ENCODE measurements at places on chromosomes 6 and 20. TPM values are rescaled to one million over a fixed set of nuclear protein-coding genes. Genes with fewer than 3 reads are reported as not detected.

DNA sequence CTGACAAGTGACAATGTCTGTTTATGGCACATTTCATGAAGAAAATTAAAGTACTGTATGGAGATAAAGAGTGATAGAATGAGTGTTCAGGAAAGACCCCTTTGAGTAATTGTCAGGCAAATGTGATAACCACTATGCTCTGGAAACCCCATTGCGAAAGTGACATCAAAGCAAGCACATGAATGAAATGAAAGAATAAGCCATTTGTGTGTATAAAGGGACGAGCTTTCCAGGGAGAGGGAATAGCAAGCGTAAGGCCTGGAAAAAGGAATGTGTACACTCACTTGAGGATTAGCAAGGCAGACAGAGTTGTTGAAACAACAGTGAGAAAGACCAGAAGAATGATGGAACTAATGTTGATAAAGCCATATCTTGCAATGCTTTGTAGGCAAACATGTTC, 490.0 kb downstream of the GRIK2 start:
- H3K36me3 ChIP-seq, result no peaks in the 10 kb centered on the region
- H3K27ac ChIP-seq, result no peak overlapping the region
- no peak for DNase-seq
- no peaks in the 10 kb centered on the region for H3K4me1 ChIP-seq
- no peaks in the 10 kb centered on the region for H3K27me3 ChIP-seq

DNA sequence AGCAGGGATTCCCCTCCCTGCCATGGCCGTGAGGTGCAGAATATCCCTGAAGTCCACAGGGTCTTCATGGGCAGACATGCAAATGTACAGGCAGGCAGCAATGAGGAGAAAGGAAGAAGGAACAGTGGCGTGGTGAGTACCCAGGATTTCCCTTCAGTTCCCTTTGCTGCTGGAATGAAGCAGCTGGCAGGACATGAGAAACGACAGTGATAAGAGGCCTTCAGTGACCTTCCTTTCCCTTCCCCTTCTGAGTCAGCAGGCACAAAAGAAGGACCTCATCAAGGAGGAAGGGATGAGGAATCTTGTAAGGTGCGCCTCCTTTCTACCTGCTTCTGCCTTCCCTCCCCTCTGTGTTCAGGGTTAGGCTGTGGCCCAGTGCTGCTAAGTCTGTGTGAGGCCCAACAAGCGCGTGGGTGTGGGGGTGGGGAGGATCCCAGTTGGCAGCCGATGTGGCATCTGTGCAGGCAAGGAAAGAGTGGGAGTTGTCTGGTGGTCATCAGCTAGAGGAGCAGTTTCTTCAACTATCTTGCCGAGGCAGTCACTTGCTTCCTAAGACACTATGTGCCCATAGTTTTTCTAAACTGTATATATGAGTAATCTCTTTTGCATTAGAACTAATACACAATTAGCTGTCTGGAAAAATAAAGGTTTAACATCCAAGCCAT, 29.5 kb upstream of the FBXO9 start:
- no peaks in the 10 kb centered on the region for H3K27me3 ChIP-seq
- H3K4me1 ChIP-seq, result no peaks in the 10 kb centered on the region
- H3K36me3 ChIP-seq, result peaks cover 55% of the 10 kb centered on the region
- no peak for DNase-seq
- no peak overlapping the region for H3K4me3 ChIP-seq

DNA sequence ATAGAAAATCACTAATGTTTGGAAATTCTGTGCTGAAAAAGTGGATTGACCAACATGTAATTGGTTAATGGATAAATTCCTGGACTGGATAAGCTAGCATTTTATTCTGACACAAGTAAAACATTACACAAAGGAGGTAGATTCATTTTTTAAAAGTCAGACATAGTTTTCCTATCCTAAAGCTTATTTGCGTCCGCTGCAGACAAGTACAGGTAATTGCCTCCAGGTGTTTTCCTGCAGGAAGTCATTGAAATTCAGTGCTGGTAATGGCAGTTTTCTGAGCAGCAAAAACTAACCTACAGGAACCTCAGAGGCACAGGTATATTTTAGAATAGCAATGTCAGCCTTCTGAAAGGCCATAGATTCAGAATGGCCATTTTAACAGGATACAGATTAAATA, 20.0 kb upstream of the HIVEP1 start:
- no peaks in the 10 kb centered on the region for H3K4me1 ChIP-seq
- DNase-seq, result no peak
- no peaks in the 10 kb centered on the region for H3K36me3 ChIP-seq
- no peaks in the 10 kb centered on the region for H3K27me3 ChIP-seq
- H3K27ac ChIP-seq, result no peak overlapping the region

GRCh38 chr6:41942067-41942851, 651 bp upstream of the CCND3 start:
- peaks cover 40% of the 10 kb centered on the region for H3K4me1 ChIP-seq
- H3K4me3 ChIP-seq, result peak overlapping the region; percentile 82
- DNase-seq, result no peak
- peak overlapping the region; percentile 78 for H3K27ac ChIP-seq
- H3K27me3 ChIP-seq, result no peaks in the 10 kb centered on the region

MYCT1 gene
- polyA plus RNA-seq, result 0.54 TPM

Data from small intestine (tissue), 16 donors.